ENCODE measurements at places on chromosomes 16 and 17.

DNA sequence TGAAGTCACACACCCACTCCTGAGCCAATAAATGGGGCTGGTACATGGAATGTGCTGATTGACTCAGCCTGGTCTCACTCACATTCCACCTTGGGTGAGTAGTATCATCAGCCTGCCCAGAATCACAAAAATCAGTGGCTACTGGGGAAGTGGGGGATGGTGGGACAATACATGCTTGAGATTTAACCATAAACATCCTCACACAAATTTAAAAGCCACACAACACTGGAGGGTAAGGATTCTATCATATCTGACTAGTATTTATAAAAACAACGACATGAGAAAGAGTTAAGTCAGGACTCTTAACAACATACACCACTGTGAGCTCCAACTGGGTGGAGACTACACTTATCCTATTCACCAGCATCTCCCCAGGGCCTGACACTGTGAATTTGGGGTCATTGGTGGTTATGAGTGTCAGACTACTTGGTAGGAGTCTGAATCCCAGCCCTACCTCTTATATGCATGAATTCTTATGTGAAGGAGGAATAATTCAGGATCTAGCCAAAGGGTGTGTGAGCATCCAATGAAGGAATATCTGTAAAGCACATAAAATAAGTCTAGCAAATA, 26.0 kb upstream of the IRX6 start:
- DNase-seq: no peak

DNA sequence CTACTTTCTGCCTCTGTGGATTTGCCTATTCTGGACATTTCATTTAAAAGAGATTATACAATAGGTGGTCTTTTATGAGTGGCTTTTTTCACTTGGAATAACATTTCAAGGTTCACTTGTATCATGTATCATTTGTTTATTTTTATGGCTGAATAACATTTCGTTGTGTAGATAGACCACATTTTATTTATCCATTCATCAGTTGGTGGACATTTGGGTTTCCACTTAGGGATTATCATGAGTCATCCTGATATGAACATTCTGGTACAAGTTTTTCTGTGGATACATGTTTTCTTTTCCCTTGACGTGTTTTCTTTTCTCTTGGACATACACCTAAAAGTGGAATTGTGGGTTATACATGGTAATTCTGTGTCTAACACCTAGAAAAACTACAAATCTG, 25.3 kb downstream of the PRSS54 start:
- DNase-seq: no peak

DNA sequence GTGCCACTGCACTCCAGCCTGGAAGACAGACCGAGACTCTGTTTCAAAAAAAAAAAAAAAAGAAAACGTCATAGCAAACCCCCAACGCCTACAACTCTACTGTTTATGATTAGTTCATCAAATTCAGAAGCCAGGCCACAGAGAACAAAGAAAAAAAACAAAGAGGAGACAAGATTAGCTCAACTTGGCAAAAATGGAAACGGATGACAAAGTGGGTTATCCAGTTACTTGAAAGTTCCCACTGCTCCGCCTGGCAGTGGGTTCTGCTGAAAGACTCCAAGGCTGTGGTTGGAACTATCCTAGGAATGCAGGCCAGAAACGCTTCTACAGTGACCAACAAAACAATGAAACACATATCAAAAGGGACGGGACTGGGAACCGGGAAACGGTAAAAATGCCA, 53.1 kb downstream of the MRM3 start:
- no peak for DNase-seq

GRCh38 chr16:87706278-87707000, 59.3 kb downstream of the KLHDC4 start:
- no peak for DNase-seq

- no peak for DNase-seq
These were observed 76.6 kb downstream of the ABCC6 start for GRCh38 chr16:16146380-16147315.

DNA sequence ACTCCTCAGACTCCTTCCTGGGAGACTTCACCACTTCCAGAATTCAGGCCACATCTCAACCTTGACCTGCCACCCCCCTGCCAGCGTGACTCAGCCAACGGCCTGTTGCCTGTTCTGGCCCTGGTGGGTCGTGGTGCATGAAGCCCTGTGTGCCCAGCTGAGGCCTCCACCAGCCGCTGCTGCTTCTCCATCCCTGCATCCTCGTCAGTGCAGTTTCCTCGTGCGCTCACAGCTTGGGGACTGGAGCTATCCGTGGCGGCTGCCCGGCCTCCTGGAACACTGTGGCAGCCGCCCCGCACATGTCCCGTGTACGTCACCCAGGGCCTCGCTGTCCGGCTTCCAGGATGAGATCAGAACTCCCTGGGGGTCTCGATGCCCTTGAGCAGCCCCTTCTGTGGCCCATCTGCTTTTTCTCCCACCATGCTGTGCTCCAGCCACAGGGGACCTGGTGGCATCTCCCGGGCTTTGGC, 8.0 kb upstream of the TEDC2 start:
- DNase-seq: no peak

DNA sequence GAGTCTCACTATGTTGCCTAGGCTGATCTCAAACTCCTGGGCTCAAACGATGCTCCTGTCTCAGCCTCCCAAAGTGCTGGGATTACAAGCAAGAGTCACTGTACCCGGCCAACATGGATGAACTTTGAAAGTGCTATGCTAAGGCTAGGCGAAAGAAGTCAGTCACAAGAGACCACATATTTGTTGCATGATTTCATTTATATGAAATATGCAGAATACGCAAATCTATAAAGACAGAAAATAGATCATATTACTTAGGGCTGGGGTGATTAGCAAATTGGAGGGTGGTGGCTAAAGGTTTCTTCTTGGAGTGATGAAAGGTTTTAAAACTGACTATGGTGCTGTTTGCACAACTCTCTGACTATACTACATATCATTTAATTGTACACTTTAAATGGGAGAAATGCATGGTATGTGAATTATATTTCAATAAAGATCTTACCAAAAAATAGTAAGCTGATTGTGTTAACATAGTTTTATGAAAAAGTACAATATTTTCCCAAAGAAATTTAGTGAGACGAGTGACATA, 1.2 kb upstream of the FLYWCH1 start:
- no peak for DNase-seq

DNA sequence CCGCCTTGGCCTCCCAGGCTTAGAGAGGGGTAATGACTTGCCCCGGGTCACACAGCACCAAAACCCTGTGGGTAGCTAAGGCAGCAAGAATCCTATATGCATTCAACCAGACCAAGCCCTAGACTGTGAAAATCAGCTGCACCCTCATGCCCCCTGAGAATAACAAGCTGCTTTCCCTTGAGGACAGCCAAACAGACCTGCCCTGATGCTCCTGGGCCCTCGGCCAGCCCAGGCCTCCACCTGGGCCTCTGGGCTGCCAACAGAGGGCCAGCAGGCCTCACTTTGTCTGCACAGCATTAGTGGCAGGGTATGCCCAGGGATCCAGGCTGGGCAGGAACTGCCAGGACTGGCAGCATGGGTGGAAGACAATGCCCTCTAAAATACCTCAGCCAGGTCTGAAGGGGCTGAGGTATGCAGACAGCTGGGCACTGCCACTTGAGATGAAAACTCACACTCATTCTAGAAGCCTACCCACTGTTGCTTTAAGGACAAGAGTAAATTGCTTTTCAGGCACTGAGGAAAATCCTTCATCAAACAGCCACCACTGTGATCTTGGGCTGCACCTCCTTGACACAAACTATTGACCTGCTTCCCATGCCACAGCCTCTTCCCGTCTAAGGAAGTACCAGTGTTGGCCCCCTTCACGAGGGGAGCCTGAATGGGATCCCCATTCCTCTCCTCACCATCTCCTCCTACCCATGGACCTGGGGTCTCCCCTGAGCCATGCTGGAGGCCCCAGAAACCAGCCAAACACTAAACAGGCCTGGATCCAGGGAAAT, 8.8 kb downstream of the ST3GAL2 start:
- no peak for DNase-seq

- no peak for DNase-seq
These were observed 47.2 kb downstream of the YPEL2 start for GRCh38 chr17:59378675-59379074.

DNA sequence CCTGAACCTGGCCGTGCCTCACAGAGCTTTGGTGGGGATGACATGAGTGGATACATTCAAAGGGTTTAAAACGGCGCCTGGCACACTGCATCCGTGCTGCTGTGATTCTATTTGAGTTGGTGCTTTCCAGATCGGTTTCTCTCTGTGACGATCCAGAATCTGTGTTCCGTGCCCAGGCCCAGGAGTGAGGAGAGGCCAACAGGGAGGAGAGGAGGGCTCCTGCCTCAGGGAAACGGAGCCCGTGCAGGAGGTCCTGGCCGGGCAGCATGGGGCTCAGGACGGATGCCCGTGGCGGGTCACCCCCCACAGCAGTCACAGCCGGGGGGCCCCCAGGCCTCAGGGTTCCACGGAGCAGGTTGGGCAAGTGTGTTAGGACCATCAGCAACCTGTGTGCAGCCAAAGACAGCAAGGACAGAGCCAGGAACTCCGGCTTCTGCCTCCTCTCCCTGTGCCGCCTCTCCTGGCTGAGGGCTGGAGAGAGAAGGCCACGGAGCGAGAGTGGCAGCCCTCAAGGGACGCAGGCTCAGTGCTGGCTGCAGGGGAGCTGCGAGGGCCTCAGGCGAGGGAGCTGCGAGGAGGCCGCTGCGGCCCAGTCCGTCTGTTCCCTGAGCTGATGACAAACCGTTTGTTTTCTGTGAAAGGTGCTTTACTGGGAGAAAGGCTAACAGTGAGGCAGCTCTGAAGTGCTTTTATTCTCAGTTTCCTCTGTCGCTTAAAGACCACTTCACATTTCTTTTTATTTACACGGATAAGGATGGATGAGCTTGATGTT, 99.3 kb downstream of the METRNL start:
- no peak for DNase-seq

- no peak for DNase-seq
These were observed 1.9 kb downstream of the ARL16 start for GRCh38 chr17:81681672-81682071.

DNA sequence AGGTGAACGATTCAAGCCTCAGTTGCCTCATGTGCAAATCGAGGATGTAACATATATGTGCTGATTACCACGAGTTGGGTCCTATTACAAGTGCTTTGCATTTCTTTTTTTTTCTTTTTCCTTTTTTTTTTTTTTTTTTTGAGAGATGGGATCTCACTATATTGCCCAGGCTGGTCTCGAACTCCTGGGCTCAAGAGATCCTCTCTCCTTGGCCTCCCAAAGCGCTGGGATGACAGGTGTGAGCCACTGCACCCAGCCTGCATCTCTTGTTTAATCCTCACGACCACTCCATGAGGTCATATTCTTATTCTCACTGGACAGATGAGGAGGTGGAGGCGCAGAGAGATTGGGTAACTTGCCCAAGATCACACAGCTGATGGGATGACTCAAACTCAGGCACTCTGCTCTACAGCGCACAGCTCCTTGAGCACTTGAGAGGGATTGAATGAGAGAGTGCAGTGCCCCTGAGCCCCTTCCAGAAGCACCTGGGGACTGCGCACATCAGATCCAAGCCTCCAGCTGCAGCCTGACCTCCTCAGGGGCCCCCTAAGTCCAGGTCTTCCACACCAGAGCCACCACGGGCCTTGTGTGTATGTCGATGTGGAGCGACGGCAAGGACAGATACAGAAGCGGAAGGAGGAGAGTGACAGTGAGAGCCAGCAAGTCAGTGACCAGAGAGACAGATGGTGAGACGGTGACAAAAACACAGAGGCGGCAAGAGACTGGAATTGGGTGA, 4.9 kb downstream of the STX1B start:
- no peak for DNase-seq

DNA sequence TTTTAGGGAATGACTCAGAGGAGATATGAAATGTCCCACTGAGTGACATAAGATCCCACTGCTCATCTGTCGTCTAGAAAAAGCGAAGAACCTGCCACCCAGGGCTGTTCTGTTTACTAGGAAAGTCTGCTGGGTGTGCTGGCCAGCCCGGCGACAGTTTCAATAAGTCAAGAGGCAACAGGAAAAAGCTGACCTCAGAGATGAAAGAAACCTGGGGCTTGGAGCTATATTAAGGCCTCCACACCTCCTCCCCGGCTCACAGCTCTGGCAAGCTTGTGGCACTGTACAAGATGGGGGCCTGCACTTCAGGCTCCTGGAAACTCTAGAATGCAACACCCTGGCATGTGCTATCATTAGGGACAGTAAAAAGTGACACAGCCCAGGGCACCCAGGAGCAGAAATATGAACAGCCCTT, 10.6 kb downstream of the ZFHX3 start:
- no peak for DNase-seq

GRCh38 chr17:46088595-46088994, 89.5 kb downstream of the STH start:
- no peak for DNase-seq

DNA sequence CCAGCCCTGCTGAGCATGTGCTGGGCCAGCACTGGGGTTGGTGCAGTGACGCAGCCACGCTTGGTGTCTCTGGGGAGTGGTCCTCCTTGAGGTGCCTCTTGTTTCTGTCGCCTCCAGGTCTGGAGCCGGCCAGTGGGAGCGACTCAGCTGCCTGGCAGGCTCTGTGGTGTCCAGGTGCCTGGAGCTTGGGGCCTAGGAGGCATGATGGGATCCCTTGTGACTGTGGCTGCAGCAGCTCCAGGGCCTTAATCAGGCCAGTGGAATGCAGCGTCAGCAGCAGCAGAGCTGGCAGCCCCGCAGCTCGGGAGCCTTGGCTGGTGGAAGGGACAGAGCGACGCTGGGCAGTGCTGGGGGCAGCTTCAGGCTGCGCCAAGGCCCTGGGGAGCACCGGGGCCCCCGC, 74.7 kb upstream of the CIBAR2 start:
- DNase-seq: no peak

DNA sequence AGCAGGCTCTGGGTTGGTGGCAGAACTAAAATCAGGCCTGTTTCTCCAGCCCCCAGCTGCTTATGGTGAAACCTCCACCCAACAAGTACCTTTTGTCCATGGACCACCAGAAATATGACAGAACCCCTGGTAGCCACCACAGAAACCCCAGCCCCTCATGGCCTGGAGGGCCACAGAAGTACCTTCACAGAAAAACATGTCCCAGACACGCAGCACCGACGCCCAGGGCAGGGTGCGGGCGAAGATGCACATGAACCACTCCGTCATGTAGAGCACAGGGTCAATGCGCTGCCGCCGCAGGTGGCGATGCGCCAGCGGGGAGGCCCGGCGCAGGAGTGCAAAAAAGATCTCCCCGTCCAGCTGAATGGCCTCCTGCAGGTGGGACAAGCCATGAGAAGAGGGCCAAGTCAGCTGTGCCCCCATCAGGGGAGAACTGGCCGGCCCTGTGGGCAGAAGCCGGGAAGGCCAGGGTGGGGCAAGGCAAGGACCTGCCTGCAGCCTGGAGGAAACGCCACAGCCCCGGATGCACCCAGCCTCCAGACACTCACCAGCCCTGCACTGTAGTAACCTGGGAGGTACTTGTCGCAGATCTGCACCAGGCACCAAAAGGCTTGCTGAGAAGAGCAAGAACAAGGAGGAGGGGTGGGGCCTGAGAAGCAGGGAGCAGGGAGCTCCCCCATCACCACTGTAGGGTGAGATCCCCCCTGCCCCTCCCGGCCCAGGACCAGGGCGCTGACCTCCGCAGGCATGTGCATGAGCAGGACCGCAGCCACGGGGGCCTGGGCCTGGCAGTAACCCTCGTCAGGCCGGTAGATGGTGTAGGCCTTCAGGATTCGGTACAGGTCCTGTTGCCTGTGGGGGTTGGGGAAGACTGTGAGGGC, 4.1 kb upstream of the CD2BP2 start:
- no peak for DNase-seq

GRCh38 chr17:66351033-66351432, 48.6 kb downstream of the PRKCA start:
- DNase-seq: no peak

All from stimulated activated CD8-positive, alpha-beta memory T cell treated with anti-CD3 and anti-CD28 coated beads, Interleukin-2, amount 100 ng/mL, for 1 hour (primary cell).